Heart left ventricle (tissue), 16 donors: ENCODE measurements at places on chromosomes 12 and 14.

GRCh38 chr12:59115526-59115925, 195.2 kb upstream of the LRIG3 start:
- no peak for DNase-seq

GRCh38 chr12:111741235-111741812, 25.4 kb upstream of the ALDH2 start:
- no peak for DNase-seq

- no peak for DNase-seq
These were observed at the start of gene HRK for GRCh38 chr12:116881325-116881876. Gene HRK (minus strand): TSS chr12:116881441. CDS start chr12:116881307, 134 bp downstream.

DNA sequence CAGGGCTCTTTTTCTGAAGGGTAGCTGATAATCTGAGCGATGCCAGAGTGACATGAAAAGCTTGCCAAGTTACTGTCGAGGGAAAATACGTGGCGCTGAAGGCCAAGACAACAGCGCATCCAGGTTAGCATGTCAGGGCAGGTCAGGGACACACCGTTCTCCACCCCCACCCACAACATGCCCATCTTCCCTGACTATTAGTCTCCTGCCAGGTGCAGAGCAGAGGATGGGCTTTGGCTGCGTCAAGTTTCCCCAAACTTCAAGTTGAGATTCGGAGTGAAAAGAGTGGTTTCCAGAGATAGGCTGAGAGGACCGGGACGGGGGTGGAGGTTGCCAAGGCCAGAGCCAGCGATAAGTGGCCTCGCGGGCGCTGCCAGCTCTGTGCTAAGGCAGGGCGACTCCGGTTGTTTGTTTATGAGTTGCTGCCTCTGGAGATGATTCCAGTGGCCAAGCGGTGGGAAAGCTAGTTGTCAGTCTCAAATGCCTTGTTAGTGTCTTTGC, 1.7 kb downstream of the TRHDE start:
- no peak for DNase-seq

- DNase-seq: no peak
These were observed 42.5 kb upstream of the PPM1H start for GRCh38 chr12:62977418-62977817.

DNA sequence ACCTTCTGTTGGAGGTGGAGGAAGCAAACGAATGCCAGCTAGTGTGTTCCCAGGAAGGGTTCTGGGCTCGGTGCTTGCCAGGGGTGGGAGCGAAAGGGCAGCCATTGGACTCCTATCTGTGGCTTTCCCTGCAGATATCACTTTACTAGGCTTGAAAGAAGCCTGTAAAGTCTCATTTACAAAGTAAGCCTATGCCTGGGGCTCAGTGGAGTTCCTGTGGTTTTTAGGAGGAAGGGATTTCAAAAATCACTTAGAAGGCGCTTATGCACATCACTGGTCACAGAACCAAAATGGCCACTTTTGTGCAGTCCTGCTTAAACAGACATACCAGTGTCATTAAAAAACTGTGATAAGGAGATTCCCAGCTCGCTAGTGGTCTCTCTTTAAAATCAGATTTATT, 22.7 kb downstream of the CLMN start:
- no peak for DNase-seq

DNA sequence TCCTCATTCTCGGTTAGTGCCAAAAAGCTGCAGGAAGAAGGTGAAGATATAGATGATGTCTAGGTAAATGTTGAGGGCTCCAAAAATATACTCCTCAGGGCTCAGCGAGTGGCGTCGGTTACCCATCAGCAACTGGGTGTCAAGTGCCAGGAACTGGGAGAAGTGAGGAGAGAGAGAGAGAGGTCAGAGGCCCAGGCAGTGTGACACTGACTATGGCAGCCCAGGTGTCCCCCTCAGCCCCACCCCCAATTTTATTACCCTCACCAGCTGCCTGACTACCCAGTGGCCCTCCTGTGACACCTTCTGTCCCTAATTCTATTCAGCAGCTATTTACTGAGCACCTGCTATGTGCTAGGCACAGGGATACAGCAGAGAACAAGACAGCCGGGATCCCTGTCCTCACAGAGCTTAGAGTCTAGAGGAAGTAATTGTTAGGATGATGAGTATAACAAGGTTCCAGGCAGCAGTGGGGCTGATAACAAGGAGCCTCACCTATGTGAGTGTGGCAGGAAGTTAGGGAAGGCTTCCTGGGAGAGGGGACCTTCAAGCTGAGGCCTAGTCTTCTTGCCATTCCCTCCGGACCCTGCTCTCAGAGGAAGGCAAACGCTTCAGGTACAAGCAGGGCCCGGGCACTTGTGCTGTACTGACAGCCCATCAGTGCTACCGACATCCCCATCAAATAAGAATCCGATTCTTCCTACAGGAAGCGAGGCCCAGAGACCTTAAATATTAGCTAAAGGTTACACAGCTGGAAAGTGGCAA, 27.8 kb upstream of the BCDIN3D start:
- no peak for DNase-seq

- no peak for DNase-seq
These were observed 4.5 kb downstream of the USP15 start for GRCh38 chr12:62264706-62265105.

DNA sequence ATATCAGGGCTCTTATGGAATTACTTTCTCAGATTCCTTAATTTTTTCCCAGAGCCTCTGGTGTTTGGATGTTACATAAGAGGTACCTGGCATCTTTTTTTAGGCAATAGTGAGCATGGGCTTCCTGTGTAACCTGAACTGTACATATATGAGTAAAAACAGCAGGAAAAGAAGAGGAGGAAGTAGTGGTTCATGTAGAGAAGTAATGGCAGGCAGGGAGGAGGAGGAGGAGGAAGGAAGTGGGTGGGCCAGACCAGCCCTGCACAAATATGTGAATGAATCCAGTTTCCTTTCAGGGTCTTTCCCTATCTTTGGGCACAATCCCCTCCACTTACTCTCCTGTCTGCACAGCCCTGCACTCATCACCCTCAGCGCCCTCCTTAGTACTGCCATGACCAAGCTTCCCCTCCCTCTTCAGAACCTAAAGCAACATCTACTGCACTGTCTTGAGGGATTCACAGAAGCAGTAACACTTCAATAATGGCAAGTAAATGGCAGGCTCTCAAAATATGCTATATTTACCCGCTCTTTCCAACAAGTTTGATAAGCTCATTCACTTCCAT, 40.9 kb upstream of the GSG1 start:
- DNase-seq: no peak

GRCh38 chr12:26688344-26688904, 144.6 kb downstream of the ITPR2 start:
- DNase-seq: no peak

DNA sequence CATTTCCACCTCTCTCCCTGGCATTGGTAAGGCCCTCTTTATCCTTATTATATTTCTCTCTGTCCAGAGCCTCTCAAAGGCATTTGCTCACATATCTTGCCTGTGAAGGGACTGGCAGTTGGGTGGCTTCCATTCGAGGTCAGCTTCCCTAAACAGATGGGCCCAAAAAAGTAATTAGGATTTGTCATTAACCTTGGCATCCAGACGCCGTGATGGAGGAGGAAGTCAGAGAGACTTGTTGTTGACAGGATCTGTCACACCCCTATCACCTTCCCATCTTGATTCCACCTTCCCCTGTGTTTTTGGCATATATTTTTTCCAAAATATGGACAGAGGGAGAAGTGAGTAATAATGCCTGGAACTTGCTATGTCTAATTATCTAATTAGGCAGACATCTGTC, 54.0 kb upstream of the OAS1 start:
- DNase-seq: no peak

DNA sequence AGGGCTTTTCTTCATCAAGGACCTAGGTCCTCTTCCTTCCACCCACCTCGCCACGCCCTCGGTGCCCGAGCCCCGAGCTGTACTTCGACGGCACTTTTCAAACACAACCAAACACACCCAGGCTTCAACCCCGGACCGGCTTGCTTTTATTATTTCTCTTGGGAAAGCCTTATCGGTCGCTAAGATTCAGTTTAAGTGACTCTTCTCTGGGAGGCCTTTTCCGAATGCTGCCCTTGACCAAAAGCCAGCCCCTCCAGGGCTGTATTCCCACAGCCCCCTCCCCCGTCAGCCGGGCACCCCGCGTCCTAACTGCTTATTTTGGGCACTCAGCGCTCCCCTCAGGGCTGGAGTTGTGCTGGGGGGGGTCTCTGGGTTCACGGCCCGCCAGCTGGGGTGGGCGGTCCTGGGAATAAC, 644 bp upstream of the PPP4R4 start:
- DNase-seq: no peak

- DNase-seq: no peak
These were observed 6.5 kb downstream of the SLC22A17 start for GRCh38 chr14:23345987-23346692.

- no peak for DNase-seq
These were observed 110.6 kb downstream of the RPL10L start for GRCh38 chr14:46540986-46541385.

DNA sequence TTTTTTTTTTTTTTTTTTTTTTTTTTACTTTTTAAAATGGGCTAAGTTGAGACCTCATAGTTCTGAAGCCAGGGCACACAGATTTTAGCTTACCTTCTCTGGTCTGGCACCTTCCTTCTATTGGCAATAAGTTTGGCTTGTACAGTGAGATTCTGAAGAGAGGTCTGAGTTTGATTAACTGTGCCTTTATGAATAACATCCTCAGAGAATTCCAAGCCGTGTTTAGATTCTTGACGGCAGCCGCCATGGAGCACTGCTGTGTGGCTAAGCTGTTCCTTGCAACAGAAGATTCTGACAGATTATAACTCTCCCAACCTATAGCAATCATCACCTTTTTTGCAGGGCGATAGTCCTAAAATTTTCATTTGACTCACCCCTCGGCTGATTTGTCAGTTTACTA, 354.9 kb upstream of the FAR2 start:
- DNase-seq: no peak

DNA sequence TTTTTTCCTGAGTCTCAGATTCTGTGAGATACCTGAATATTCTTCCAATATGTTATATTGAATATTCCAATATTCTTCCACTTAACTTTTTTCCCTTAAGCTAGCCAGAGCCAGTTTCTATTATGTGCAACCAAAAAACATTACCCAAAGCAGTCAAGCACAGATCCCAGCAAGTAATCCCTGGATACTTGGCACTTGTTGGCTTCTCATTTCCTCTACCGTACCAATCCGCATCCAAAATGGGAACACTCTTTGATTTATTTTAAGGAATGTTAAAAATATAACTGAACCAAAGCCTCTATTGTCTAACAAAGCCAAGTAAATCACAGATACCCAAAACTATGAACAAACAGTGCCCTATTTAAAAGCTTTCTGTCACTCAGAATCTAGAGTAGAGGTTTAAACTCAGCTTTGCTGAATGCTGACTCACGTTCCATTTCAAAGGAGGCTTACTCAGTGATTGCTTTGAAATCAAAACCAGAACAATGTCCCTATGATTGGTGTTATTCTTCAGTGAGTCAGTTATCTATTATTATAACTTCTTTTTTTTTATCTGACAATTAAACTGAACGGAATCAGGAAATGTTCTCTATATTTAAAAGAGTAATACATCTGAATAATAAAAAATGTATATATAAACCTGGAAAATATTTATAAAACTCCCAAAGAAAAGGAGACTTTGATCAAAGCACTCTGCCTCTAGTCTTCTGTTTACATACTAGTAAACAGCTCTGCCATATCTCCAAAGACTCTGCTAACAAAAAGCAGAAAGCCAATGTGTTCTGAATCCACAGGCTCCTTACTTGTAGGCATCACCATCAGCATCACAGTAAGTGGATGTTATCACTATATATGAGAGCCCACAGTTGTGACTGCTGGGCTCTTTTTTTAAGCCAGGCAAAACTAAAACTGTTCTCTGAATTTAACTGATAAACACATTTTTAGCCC, 360.8 kb downstream of the CCDC91 start:
- DNase-seq: no peak

DNA sequence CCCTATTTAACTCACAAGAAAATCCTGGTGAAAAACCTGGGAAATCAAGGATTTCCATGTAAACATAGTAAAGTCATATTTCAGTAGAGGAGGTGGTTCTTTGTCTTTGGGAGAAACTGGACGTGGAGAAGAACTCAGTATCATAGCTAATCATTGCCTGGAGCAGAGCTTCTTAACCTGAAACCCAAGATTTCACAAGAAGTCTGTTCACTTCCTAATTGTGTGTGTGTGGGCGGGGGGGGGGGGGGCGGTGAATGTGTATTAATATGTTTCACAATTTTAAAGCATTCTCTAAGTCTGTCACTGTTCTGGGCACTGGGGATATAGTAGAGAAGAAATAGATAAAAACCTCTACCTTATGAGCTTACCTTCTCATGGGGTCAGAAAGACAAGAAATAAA, 96.7 kb upstream of the PPP4R3A start:
- DNase-seq: no peak

DNA sequence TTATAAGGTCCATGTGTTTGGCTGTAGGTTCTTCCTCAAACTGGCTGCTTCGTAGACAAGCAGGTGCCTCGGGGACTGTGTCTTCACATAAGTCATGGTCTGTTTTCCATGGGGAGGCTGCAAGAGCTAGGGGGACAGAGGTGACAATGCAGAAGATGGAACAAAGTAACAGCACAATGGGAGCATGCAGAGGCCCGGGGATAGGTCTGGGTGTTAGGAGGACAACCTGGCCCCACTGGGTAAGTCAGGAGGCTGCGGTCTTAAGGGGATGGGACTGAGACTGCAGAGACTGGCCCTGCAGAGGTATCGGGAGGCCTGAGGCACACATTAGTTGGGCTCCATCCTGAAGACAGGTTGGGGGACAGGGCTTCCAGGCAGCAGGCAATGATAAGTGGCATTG, 88.9 kb downstream of the NTF3 start:
- no peak for DNase-seq

DNA sequence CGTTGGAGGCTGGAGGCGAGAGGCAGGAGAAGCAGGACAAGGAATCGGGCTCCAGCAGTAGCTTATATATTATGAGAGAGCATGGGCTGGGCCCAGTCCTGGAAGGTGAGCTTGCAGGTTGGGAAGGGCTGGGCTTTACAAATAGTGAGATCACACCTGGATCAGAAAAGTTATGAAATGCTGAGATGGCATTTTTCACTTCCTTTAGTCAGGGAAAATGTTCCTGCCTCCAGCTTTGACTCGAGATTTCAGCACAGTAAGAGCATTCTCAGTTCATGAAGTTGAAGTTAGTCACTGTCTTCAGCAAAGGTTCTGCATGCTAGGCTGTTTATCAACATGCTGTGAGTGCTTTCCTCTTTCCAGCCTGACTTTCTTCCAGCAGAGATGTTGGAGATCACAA, at the start of gene KRT6C:
KRT6C (minus strand) TSS at position 38 of the 400 bp plus-strand sequence. CDS start 68 bp downstream, outside the sequence.
- DNase-seq: no peak

- DNase-seq: no peak
These were observed 15.3 kb downstream of the LARP4 start for GRCh38 chr12:50415899-50416479.

- DNase-seq: no peak
These were observed 678 bp downstream of the ZBTB25 start for GRCh38 chr14:64502887-64503433.
